Neural crest cell (in vitro differentiated cells): ENCODE measurements at places on chromosomes 11 and 22.

- DNase-seq, result peak; percentile 81
Measured at GRCh38 chr11:7442588-7443215, 42.6 kb upstream of the OLFML1 start.

GRCh38 chr11:113274713-113275582 is 39.4 kb upstream of the TTC12 start:
- no peak for DNase-seq

DNA sequence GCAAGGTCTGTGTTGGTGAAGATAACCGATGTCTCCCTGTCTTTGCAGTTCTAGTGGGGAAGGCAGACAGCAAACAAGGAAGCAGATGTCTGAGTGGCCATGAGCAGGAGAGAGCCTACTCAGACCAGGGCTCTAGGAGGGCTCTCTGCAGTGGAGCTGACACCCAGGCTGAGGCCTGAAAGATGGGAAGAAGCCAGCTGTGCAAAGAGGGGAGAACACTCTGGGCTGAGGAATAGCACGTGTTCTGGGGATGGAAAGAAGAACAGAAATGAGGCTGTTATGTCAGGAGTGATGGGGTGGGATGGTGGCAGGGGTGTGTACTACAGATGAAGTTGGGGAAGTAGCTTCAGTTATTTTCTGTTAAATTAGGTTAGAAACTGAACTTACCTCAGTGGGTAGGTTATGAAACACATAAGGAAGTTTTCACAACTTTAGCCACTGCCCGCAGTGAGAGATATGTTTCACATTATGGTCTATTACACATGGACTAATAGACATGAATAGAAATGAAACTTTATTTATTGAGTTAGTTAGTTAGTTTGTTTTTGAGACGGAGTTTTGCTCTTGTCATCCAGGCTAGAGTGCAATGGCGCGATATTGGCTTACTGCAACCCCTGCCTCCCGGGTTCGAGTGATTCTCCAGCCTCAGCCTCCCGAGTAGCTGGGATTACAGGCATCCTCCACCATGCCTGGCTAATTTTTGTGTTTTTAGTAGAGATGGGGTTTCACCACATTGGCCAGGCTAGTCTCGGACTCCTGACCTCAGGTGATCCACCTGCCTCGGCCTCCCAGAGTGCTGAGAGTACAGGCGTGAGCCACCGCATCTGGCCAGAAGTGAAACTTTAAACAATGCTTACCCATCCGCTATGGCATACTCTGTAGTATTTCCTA is 7.8 kb downstream of the DCPS start:
- DNase-seq, result no peak

- DNase-seq, result no peak
Measured at GRCh38 chr11:36577859-36578258, 10.1 kb downstream of the RAG1 start.

- peak; percentile 67 for DNase-seq
Measured at GRCh38 chr11:69637941-69638871, 2.8 kb upstream of the CCND1 start.
